ENCODE measurements at places on chromosomes 2 and 18.
A peak's percentile ranks its signal among the peaks of the same experiment; 100 is the strongest.

DNA sequence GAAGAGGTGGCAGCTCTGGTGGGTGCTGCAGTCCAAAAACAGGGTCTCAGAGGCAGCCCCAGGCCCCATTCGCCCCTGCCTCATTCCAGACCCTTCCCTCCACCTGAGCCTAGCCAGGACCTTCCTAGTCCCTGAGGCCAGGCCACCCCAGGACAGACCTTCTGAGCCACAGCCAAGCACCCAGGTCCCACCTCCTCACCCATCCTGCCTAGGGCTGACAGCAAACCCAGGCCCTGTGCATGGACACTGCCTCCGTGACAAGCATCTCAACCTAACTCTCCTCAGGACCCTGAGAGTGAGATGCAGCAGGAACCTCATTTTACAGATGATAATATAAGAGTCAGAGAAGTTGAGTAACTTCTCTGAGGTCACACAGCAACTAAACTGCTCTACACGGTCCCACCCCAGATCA, 15.5 kb downstream of the ADRA2B start:
- H3K4me1 ChIP-seq = peaks cover 43% of the 10 kb centered on the region
- no peak for DNase-seq

DNA sequence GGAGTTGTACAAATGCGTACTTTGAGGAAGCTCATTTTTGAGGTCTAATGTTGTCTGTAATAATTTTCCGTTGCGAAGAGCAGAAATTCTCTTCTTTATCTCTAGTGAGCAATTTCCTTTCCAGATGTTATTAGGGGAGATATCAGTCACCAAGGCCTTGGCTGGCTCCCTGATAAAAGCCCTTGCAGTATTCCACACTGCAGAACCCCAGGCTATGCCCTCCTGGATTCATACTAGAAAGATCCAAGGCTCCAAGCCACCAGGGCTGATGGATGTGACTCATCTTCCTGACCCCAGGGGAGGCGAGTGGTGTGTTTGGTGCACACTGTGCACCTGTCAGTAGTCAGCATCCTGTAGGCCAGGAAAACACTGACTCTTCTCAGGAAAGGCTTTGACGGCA, 34.7 kb downstream of the INO80C start:
- no peak overlapping the region for H3K27ac ChIP-seq
- H3K27me3 ChIP-seq = no peaks in the 10 kb centered on the region
- no peak for DNase-seq
- no peak overlapping the region for H3K4me3 ChIP-seq
- no peaks in the 10 kb centered on the region for H3K36me3 ChIP-seq

- H3K36me3 ChIP-seq = peaks cover 17% of the 10 kb centered on the region
- no peaks in the 10 kb centered on the region for H3K27me3 ChIP-seq
- H3K4me3 ChIP-seq = no peak overlapping the region
- no peaks in the 10 kb centered on the region for H3K4me1 ChIP-seq
- DNase-seq = no peak
These were observed 26.8 kb downstream of the SLC30A6 start for GRCh38 chr2:32192418-32192817.

- H3K27me3 ChIP-seq = no peaks in the 10 kb centered on the region
- no peak overlapping the region for H3K4me3 ChIP-seq
- DNase-seq = no peak
- peaks cover 31% of the 10 kb centered on the region for H3K4me1 ChIP-seq
These were observed 275.1 kb downstream of the SETBP1 start for GRCh38 chr18:44955825-44956224.

GRCh38 chr2:144670738-144671137, 150.8 kb upstream of the ZEB2 start:
- no peaks in the 10 kb centered on the region for H3K4me1 ChIP-seq
- H3K27me3 ChIP-seq = no peaks in the 10 kb centered on the region
- H3K27ac ChIP-seq = no peak overlapping the region
- no peaks in the 10 kb centered on the region for H3K36me3 ChIP-seq

- peaks cover 3% of the 10 kb centered on the region for H3K4me1 ChIP-seq
- H3K27me3 ChIP-seq = no peaks in the 10 kb centered on the region
- no peak for DNase-seq
- no peak overlapping the region for H3K4me3 ChIP-seq
- peak overlapping the region; percentile 57 for H3K27ac ChIP-seq
These were observed 6.8 kb downstream of the MAT2A start for GRCh38 chr2:85545780-85546240.

- H3K4me1 ChIP-seq = no peaks in the 10 kb centered on the region
- H3K36me3 ChIP-seq = no peaks in the 10 kb centered on the region
- no peak overlapping the region for H3K4me3 ChIP-seq
- DNase-seq = no peak
- H3K27ac ChIP-seq = no peak overlapping the region
- no peaks in the 10 kb centered on the region for H3K27me3 ChIP-seq
These were observed 98.6 kb upstream of the NCK2 start for GRCh38 chr2:105645938-105646773.

- H3K4me3 ChIP-seq = no peak overlapping the region
- no peaks in the 10 kb centered on the region for H3K4me1 ChIP-seq
These were observed 170.5 kb downstream of the EIPR1 start for GRCh38 chr2:3207091-3207491.

- no peak overlapping the region for H3K4me3 ChIP-seq
- no peaks in the 10 kb centered on the region for H3K36me3 ChIP-seq
- H3K27ac ChIP-seq = no peak overlapping the region
- H3K27me3 ChIP-seq = no peaks in the 10 kb centered on the region
- no peak for DNase-seq
These were observed 104.8 kb downstream of the TANC1 start for GRCh38 chr2:159073256-159073655.

GRCh38 chr2:119240311-119241204, 16.9 kb downstream of the STEAP3 start:
- DNase-seq = peak; percentile 84
- no peaks in the 10 kb centered on the region for H3K27me3 ChIP-seq
- H3K36me3 ChIP-seq = no peaks in the 10 kb centered on the region
- H3K4me3 ChIP-seq = no peak overlapping the region
- H3K27ac ChIP-seq = peak overlapping the region; percentile 79

- no peak overlapping the region for H3K27ac ChIP-seq
- H3K4me1 ChIP-seq = no peaks in the 10 kb centered on the region
- H3K27me3 ChIP-seq = no peaks in the 10 kb centered on the region
- H3K36me3 ChIP-seq = no peaks in the 10 kb centered on the region
- DNase-seq = no peak
- H3K4me3 ChIP-seq = no peak overlapping the region
These were observed 45.8 kb downstream of the TAF4B start for GRCh38 chr18:26271917-26272549.

- no peaks in the 10 kb centered on the region for H3K36me3 ChIP-seq
- no peak overlapping the region for H3K4me3 ChIP-seq
- H3K27me3 ChIP-seq = no peaks in the 10 kb centered on the region
- peaks cover 43% of the 10 kb centered on the region for H3K4me1 ChIP-seq
- peak; percentile 33 for DNase-seq
These were observed 95.0 kb downstream of the MAPK4 start for GRCh38 chr18:50654658-50655550.

DNA sequence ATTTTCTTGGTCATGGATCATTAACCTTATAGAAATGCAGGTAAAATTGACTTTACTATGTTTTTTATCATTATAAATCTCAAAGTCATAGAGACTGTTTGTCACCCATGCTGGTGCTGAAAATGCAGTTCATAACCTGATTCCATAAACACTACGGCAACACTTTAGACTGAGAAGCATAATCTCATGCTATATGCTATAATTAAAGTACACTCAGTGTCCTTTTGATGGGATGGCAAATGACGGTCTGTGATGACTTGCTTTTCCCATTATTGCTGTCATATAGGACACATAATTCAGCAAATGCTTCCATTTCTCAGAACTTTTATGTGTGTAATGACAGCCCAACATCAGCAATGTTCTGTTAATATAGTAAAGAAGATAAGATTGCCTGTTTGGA, 162.9 kb downstream of the CD226 start:
- no peaks in the 10 kb centered on the region for H3K27me3 ChIP-seq
- DNase-seq = no peak
- no peak overlapping the region for H3K4me3 ChIP-seq
- no peaks in the 10 kb centered on the region for H3K4me1 ChIP-seq

DNA sequence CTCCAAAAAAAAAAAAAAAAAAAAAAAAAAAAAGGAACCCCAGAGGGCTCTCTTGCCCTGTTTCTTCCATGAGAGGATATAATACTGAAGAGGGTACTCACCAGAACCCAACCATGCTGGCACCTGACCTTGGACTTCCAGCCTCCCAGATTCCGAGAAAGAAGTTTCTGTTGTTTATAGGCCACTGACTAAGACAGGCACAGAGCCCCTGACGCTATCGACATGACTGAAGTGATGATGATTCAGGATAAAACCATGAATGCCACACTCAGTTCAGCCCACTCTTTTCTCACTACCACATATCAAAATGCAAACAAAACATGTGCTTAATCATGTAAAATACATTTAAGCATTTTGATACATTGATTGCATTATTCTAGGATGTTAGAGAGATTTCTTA, 66.1 kb upstream of the CDCA7 start:
- DNase-seq = no peak
- H3K36me3 ChIP-seq = no peaks in the 10 kb centered on the region
- H3K4me1 ChIP-seq = peaks cover 10% of the 10 kb centered on the region
- H3K27ac ChIP-seq = no peak overlapping the region
- H3K4me3 ChIP-seq = no peak overlapping the region
- H3K27me3 ChIP-seq = no peaks in the 10 kb centered on the region

GRCh38 chr2:131105950-131106801, 1.0 kb downstream of the PLEKHB2 start:
- no peak overlapping the region for H3K27ac ChIP-seq
- H3K36me3 ChIP-seq = no peaks in the 10 kb centered on the region
- H3K27me3 ChIP-seq = no peaks in the 10 kb centered on the region
- H3K4me3 ChIP-seq = peak overlapping the region; percentile 75

GRCh38 chr18:48781163-48781987, 169.4 kb downstream of the SMAD7 start:
- H3K4me1 ChIP-seq = peaks cover 75% of the 10 kb centered on the region
- H3K4me3 ChIP-seq = no peak overlapping the region
- no peaks in the 10 kb centered on the region for H3K27me3 ChIP-seq

GRCh38 chr2:8494151-8494550, 187.7 kb upstream of the ID2 start:
- peaks cover 11% of the 10 kb centered on the region for H3K4me1 ChIP-seq
- H3K27me3 ChIP-seq = no peaks in the 10 kb centered on the region
- no peak for DNase-seq
- no peak overlapping the region for H3K4me3 ChIP-seq
- H3K36me3 ChIP-seq = no peaks in the 10 kb centered on the region
- H3K27ac ChIP-seq = no peak overlapping the region

DNA sequence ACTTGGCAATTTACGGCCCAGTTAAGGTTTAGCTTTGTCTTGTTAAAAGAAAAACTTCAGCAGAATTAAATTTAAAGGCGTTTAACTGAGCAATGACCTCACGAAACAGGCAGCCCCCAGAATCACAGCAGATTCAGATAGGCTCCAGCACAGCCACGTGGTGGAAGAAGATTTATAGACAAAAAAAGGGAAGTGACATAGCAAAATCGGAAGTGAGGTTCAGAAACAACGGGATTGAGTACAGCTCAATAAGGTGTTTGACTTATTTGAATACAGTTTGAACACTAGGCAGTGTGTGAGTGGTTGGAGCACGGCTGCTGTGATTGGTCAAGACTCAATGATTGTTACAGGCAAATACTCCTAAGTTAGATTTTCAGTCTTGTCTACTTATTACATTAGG, 79.8 kb downstream of the MOGAT1 start:
- no peaks in the 10 kb centered on the region for H3K27me3 ChIP-seq
- H3K36me3 ChIP-seq = no peaks in the 10 kb centered on the region
- no peak overlapping the region for H3K27ac ChIP-seq
- H3K4me3 ChIP-seq = no peak overlapping the region
- DNase-seq = no peak

GRCh38 chr2:216341121-216341520, 31.2 kb downstream of the MARCHF4 start:
- no peak for DNase-seq
- H3K27me3 ChIP-seq = no peaks in the 10 kb centered on the region
- H3K4me1 ChIP-seq = peaks cover 17% of the 10 kb centered on the region
- no peak overlapping the region for H3K27ac ChIP-seq

- peaks cover 8% of the 10 kb centered on the region for H3K4me1 ChIP-seq
- H3K27me3 ChIP-seq = no peaks in the 10 kb centered on the region
- H3K27ac ChIP-seq = no peak overlapping the region
- DNase-seq = no peak
- no peaks in the 10 kb centered on the region for H3K36me3 ChIP-seq
- no peak overlapping the region for H3K4me3 ChIP-seq
These were observed 116.7 kb downstream of the EIPR1 start for GRCh38 chr2:3260959-3261358.

GRCh38 chr2:26492749-26493515, 15.0 kb upstream of the OTOF start:
- H3K27me3 ChIP-seq = no peaks in the 10 kb centered on the region
- no peak overlapping the region for H3K27ac ChIP-seq
- no peaks in the 10 kb centered on the region for H3K36me3 ChIP-seq
- H3K4me3 ChIP-seq = no peak overlapping the region
- DNase-seq = no peak
- H3K4me1 ChIP-seq = no peaks in the 10 kb centered on the region

DNA sequence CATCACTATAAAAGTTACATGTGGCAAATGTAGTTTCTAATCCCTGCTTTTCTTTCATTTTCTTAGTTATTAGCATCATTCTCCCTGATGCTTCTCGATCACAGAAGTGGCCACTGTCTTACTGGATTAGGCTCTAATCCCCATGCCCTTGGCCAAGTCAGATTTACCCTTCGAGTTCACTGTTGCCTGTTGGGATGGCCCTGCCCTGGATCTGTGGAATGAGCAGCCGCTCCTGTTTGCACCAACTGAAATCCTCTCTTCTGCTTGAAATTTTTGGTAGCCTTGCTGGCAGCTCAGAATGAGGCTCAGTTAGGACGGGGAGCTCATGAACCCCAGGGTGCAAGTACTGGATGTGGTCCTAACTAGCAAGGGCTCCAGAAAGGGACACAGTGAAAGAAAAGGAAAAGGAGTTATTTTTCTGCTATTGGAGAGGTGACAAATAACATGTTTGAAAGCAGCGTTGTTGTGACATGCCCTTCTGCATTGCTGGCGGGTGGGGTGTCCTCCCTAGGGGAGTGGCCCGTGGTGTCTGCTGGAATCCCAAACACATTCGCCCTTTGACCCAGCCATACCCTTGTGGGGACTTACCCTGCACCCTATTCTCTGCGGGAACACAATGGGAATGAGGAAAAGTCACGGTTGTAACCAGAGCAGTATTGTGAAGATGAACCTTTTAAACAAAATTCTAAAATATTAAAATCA, 34.5 kb downstream of the RBFA start:
- no peak overlapping the region for H3K27ac ChIP-seq
- H3K4me3 ChIP-seq = no peak overlapping the region
- no peaks in the 10 kb centered on the region for H3K4me1 ChIP-seq
- H3K27me3 ChIP-seq = no peaks in the 10 kb centered on the region

DNA sequence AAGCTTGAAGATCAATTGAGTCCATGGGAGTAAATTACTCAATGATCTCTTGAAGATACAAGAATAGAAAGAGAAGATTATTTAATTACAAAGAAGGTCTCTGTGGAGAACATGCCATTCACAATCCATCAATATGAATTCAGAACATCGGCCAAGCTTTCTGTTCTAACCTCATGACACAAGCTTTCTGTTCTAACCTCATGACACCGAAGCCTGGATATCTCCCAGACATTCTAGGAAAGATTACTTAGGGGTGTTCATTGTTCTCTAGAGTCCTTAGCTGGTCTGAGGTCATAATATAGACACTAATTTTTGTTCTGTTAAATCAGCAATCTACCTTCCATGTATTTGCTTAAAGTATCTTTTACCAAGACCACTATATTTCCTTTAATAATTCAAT, 95.5 kb downstream of the RDH14 start:
- H3K36me3 ChIP-seq = no peaks in the 10 kb centered on the region
- H3K27ac ChIP-seq = no peak overlapping the region
- DNase-seq = no peak
- no peak overlapping the region for H3K4me3 ChIP-seq
- H3K4me1 ChIP-seq = no peaks in the 10 kb centered on the region

- H3K4me3 ChIP-seq = no peak overlapping the region
- no peak overlapping the region for H3K27ac ChIP-seq
- no peaks in the 10 kb centered on the region for H3K4me1 ChIP-seq
- H3K36me3 ChIP-seq = no peaks in the 10 kb centered on the region
- no peak for DNase-seq
These were observed 68.5 kb downstream of the NCOA1 start for GRCh38 chr2:24559473-24560113.
